ENCODE measurements at places on chromosomes 1 and 21.

- DNase-seq = no peak
These were observed 116.3 kb downstream of the EPHB2 start for GRCh38 chr1:22826604-22827580.

GRCh38 chr1:11795238-11795890, 10.4 kb downstream of the MTHFR start:
- no peak for DNase-seq

GRCh38 chr1:245541369-245541768, 386.6 kb downstream of the KIF26B start:
- no peak for DNase-seq

- DNase-seq = no peak
These were observed 48.2 kb downstream of the CYP2J2 start for GRCh38 chr1:59878370-59878769.

DNA sequence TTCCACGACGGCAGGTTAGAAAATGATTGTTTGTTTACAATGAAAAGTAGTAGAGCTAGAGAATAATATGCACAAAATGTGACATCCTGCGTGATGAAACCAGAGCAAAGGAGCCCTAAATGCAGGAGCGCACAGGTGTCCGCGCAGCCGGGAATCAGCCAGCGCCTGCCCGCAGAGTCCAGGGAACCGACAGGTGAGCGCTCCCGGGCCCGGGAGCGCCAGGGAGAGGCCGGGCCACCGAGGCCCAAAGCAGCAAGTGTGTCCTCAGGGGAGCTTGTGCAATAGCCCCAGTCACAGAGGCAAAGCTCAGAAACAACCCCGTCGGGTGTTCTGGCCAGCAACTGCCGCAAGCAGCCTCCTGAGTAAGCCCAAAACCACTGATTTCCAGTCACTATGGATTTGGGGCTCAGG, 789 bp upstream of the GALE start:
- DNase-seq = peak; percentile 44

DNA sequence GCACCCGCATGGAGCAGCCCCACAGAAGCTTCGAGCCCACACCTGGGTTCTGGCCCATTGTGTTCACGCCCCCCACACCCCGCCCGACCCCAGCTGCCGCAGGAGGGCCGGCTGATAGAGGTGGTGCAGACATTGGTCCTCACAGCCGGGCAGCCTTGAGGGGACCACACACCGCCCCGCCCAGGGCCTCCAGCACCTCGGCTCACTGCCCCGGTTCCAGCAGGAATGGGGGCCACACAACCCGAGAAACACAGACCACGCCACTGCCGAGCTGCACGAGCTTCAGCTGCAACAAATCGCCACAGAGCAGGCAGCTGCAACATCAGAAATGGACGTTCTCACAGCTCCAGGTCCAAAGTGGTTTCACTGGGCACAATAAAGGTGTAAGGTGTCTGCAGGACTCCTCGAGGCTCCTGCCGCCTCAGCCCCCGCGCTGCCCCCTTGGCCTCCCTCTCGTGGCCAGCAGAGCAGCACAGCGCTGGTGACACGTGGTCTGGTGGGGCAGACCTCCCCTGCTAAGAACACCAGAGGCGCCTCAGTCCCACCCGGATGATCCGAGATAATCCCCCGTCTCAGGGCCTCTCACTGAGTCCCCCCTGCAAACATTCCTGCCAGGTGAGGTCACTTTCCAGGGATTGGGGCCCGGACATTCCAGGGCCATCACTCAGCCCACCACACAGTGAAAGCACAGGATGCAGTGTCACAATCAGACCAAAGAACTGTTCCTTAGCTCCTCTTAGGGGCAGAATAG, 62.3 kb upstream of the ADARB1 start:
- DNase-seq = no peak

DNA sequence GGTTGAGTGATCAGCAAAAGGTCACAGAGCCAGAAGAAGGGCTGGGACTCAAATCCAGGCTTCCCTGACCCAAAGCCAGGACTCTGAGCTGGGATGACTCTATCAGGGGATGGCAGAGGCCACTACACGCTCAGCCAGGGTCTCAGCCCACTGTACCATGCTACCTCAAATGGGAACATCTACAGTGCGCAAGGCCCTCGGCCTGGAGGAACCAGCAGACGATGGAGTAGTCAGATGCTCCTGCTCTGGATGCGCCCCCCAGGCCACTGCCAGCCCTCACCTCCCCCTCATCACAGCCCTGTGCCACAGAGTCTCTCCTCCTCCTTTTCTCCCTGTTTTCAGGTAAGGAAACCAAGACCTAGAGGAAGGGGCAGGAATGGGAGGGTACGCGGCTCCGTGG, 39.0 kb downstream of the GLIS1 start:
- no peak for DNase-seq

DNA sequence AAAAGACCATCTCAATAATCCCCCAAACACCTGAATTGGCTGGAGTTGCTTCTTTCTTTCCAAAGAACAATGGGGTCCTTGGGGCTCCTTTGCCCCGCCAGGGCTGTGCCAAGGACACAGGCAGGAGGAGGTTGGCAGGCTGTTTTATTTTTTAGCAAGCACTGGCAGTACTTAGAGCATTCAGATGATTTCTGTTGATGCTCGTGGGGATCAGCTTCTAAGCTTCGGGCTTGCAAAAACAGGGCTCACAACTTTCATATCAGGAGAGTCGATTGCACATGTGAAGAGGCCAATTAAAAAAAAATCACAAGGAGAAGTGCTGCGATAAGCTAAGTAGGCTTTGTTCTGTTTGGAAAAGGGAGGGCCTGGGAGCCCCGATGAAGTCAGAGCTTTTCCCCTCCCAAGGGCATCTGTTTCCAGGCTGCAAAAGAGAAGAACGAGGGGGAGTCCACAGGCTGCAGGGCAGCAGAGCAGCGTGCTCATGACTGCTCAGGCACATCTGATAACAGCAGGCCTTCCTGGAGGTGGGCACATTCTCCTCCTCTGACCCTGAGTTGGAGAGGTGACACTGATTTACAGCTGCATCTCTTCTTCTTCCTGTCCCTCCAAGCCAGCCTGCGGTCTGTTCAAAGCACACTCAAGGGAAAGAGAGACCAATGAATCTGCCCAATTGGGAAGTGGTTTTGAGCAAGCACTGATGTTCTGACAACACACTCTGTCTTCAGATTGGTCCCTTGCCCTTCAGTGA, 27.3 kb upstream of the BCAR3 start:
- DNase-seq = no peak

DNA sequence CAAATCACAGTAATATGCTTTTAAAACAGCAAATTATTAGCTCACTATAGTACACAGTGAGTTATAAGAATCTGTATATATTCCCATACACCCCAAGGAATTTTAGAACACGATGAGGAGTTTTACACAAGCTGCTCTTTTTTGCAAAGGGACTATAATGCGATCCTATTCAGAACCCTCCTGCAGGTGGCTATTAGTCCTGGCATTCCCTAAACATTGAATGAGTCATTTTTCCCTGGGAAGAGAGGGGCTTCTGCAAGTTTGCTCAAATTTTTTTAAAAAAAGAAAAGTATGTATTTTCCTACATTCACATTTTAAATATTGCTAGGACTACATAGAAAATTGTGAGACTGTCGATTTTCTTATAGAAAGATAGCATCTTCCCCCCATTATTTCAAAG, 106.3 kb downstream of the COL11A1 start:
- no peak for DNase-seq

DNA sequence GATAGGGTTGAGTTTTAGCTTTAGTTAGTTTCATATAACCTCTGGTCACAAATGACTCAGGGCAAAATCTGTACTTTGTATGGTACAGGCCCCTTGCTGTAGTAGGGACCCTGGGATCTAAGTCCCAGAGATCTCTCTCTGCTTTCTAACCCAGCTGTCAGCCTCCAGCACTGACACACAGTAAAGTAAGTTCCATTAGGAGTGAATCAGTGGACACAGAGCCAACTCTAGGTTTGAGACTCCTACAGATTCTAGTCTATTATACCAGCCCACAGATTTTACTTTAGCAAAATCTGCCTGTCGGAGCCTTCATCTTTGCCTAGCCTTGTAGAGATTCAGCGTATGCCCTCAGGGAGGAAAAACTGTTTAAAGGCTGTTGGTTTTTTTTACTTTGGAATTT, 52.5 kb downstream of the ANGPTL1 start:
- no peak for DNase-seq

GRCh38 chr1:92663775-92664174, 121.1 kb downstream of the EVI5 start:
- peak; percentile 45 for DNase-seq

DNA sequence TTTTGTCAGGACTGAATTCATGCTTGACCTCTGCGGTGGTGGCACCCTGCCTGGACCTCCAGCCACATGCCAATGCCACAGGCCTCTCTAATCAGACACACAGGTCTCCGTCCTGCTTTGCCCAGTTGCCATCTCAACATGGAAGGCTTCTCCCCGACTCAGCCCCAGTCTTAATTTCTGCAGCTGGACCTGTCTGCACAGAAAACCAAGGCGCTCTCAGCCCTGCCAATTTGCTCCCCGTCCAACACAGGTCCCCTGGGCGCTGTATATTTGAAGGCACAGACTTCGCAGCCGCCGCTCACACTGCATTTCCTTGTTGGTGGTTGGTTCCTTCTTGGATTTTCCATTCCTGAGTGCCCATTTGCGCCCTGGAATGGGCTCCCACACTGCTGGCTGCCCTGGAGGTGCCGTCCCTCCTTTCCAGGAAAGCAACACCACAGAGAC, 28.0 kb upstream of the PLEKHG5 start:
- no peak for DNase-seq

DNA sequence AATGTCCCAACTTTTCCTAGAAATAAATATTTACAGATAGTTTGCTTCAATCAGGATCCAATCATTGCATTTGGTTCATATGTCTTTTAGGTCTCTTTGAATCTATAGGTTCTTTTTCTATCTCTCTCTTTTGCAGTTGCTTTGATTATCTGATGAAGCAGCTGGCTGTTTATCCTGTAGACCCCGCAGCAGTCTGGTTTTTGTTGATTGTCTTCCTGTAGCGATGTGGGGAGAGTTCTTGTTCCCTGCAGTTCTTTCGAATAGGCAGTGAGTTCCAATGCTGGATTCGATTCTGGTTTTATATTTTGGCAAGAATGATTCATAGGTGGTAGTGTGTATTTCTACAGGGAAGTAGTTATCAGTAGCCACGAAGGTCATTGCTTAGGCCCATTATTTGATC, 7.4 kb upstream of the MIXL1 start:
- no peak for DNase-seq

- no peak for DNase-seq
These were observed 59.1 kb upstream of the ZNF648 start for GRCh38 chr1:182120411-182121258.

DNA sequence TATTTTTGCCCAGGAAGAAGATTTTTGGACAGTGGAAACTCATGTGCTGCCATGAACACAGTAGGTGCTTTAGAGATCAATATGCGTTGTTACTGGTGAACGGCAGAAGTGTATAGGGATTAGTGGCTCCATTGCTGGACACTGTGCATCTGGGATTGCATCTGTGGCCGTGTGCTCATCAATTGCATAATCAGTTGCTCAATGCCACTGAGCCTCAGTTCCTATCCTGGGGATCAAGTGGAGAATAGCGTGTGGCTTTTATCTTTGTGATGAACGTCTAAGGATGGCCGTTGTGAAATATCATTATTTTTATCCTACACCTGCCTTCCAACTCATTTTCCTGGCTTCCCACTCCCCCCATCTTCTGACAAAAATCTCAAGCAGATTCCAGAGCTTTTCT, 5.4 kb downstream of the TNN start:
- DNase-seq = peak; percentile 52

GRCh38 chr21:17789656-17790055, 29.5 kb downstream of the C21orf91 start:
- DNase-seq = no peak

DNA sequence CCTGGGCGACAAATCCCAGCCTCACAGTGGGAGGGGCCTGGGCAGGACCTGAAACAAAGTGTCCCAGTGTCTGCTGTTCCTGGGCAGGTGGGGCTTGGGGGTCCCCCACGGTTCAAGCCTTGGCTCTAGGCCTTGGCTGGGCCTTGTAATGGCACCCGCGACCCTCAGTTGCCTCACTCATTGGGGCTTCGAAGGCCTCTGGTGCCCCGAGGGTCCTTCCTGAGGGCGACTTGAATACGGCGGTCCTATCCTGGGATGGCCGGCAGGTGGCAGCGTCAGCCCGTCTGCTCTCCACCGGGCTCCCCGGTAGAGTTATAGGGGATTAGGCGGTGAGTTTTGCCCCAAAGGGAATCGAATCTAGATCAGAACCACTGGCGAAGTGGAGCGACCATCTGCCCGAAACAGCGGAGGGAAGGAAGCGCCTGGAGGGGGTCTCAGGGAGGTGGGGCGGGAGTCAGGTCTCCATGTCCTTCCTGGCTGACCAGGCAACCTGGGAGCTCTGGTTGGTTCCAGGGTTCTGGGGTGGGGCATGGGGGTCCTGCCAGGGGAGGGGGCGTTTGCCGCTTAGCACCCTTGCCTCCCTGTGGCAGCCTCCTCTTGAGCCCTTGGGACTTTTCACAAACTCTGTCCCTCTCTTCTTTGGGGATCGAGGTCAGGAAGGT, 2.1 kb upstream of the PEX10 start:
- peak; percentile 73 for DNase-seq

DNA sequence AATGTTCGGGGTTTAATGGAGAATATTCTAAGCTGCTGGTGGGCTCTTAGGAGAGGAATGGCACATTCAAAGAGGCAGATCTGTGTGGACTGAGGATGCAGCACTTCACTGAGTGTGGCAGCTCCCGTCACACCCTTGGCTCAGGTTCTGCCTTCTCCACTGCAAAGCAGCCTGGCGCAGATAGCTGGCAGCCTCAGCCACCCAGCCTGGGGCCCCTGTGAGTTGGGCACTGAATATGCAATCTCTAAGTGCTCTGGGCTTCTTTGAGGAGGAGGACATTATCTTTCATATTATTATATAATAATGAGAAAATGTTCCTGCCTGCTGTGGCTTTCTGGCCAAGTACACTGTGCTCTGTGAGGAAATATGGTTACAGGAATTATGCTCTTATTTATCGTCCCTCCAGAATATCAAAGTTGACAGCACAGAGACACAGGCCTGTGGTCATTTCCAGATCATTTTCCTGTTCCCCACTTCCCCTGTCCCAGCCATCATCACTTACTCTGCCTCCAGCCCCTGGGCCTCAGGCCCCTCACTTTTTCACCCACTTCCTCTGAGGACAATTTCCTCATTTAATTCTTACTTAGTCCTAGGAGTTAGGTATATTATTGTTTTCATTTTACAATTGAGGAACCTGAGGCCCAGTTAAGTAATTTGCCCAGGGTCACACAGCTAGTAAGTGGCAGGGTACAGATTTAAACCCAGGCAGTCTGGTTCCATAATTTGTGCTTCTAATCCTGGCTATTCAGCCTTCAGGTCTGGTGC, 53.6 kb downstream of the MAB21L3 start:
- peak; percentile 44 for DNase-seq

DNA sequence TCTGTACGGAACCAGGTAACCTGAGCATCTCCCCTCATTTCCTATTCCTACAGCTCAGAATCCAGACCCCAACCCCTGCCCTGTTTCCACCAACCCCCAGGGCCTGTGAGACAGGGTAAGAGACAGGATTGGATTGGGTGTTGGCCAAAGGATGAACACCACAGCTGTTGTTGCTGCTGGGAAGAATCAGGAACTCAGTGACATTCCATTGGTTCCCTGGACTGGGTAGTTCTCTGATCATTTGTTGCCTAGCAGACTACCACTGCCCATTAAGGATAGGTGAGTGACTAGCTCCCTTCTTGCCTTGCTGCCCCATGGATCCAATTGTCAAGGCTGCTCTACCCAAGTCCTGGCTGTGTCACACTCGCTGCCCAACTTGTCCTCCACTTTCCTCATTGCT, 10.0 kb downstream of the NCSTN start:
- DNase-seq = no peak

GRCh38 chr1:211352985-211353515, 26.4 kb downstream of the TRAF5 start:
- DNase-seq = peak; percentile 46
